Erythroblast (primary cell): ENCODE measurements at places on chromosomes 5 and 9.

DNA sequence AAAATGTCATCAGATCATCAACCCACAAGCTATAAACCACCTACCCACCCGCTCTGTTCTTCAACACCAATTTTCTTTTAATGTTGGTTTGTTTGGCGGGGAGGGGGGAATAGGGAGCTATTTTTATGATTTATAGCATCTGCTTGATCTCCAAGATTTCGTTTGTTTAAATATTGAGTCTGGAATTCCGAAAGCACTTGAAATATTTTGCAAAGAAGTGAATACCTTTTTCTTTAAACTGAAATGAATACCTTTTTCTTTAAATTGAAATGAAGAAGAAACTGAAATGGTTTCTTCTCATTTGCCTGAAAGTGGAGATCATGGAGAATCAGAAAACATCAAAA, 49.0 kb upstream of the TENT2 start:
- DNase-seq, result no peak

- peak; percentile 18 for DNase-seq
Measured at GRCh38 chr9:121169094-121169601, 32.5 kb downstream of the RAB14 start.

GRCh38 chr5:141525653-141526052, 36.8 kb downstream of the PCDHGC5 start:
- DNase-seq, result no peak

GRCh38 chr9:113589407-113589806, 125.9 kb downstream of the RGS3 start:
- no peak for DNase-seq

- DNase-seq, result no peak
Measured at GRCh38 chr9:93161786-93162562, 22.0 kb upstream of the WNK2 start.

DNA sequence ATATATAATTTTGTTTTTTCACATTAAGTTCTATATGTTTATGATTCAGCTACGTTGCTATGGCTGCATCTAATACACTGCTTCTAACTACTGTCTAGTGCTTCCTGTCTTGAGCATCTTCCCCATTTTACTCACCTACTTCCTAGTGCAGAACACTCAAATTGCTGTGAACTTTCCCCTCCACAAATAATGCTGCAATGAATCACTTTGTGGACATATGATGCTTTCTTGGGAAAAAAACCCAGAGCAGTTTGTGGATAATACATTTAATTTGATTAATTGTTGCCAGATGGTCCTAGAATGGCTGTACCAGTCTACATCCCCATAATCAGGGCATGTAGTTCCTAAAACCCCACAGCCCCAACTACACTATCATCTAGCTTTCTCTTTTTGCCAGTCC, 18.5 kb downstream of the CD180 start:
- DNase-seq, result no peak

DNA sequence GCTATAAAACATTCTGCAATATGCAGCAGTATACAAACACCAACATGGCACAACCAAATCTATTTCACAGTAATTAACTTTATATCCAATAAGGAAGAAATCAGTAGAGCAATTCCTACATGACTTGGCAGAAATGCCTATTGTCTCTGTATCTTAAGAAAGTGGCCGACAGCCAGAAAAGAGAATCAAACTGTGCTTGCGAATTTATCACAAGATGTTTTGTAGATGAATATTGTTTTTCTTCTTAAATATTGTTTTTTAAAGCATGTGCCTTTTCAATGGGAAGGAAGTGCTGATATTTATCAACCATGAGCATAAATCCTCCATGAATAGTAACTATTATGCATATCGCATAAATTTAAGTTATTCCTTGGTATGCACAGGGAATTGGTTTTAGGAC, 501.7 kb upstream of the DMAC1 start:
- DNase-seq, result no peak

- no peak for DNase-seq
Measured at GRCh38 chr5:40318395-40318794, 361.3 kb upstream of the PTGER4 start.

DNA sequence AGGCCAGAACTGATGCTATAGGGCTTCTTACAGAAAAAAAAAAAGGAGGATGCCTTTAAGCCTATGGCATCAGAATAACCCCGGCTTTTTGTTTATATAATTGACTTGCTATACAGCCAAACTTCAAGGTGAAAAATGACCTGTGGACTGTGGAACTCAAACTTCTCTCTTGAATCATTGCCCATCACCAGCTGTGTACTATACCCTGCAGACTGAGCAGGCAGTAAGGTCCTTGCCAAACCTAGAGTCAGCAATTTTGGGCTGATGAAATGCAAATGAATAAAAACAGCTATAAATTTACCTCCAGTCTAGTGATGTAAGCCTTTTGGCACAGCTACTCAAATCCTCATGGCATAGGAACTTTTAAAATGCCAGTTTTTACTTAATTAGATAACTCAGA, 44.5 kb upstream of the PPP3R2 start:
- DNase-seq, result no peak

GRCh38 chr5:99030906-99031440, 102.2 kb upstream of the CHD1 start:
- no peak for DNase-seq

DNA sequence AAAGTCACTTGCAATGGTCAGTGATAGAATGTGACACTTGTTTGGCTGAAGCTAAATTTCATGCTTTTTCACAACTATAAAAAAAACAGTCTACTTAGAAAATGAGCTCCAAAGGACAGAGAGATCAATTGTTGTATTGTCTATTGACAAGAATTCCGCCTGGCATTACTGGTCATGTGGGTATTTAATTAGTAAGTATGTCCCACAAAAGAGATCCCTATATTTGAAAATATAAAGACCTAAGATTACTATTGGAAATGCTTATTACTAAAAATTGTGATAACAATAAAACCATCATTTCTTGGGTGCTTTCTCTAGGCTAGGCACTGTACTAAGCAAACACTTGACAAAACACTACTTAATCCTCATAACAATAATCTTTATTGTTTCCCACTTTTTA, 745.2 kb upstream of the C9orf72 start:
- no peak for DNase-seq

DNA sequence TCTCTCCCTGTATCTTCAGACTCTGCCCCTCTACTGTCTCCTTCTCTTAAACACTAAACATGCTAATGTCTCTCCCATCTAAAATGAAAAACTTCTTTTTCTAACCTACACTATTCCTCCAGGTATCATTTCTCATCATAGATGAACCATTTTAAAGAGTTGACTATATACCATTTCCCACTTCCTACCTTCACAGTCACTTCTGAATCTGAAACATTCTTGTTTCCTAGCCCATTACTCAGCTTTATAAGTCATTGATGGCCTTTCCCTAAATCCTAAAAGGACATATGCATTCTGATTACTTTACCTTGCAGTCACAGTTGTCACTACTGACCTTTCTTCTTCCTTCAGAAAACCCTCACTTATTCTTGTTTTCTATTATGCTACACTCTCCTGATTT, 118.2 kb downstream of the SSBP2 start:
- no peak for DNase-seq

GRCh38 chr5:139215107-139215975, 17.2 kb upstream of the SIL1 start:
- no peak for DNase-seq

DNA sequence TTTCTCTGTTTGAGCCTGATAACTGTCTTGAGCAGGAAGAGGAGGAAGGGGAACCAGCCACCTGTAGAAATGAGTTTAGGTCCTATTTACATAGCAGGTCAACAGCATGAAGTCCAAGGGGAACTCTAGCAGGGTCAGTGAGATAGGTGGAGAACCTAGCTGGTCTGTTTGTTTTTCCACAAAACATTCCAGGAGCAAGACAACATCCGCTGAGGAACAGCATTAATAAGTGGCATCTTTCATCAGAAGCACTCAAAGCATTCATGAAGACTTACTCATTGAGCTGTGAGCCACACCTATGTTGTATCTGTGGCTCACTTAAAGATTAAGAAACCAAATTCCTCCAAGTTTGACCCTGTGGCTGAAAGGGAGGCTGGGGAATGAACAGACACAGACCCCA, 115.9 kb downstream of the ACTBL2 start:
- DNase-seq, result no peak

DNA sequence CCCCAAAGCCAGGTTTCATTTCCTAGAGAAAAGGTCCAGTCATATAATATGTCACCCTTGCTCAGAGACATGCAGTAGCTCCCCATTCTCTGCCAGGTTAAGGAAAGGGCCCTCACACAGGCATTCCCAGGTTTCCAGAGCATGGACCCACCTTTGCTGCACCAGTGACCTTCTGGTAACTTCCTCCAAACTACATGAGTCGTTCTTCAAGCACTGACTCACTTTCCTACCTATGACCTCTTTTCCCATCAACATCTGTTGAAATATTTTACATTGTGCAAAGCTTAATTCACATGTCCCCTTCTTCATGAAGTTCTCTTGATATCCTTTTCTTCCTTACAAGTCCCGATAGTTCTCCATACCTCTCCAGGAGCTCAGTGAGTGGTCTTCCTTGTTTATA, 25.9 kb downstream of the SH3TC2 start:
- no peak for DNase-seq

GRCh38 chr5:80094236-80094738, 59.1 kb downstream of the THBS4 start:
- no peak for DNase-seq

DNA sequence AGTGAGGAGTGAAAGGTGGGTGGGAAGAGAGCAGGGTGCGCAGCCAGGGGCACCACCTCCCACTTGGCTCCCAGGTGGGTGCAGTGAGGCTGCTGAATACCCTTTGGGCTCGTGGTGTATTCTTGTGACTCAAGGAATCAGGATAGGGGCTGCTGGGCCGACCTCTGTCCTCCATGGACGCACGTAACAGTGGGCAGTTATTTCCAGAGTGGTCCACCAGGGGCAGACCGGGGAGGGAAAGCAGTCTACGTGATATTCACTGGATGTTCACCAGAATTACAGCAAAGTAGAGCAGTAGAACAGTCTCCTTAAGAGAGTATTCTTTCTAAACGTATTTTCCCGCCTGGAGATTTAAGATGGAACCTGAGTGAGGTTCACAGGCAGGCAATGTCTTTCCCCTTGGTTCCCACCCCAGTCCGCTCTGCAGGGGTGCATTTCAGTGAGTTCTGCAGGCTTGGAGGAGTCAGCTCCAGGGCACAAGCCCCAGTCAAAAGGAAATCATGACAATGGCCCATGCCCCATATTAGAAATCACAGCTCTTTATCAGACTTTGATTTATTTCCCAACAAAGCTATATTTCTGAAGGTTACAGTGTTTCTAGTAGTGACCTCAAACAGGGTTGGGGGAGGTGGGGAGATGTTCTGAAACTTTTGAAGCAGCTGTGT, 88.7 kb downstream of the SYK start:
- DNase-seq, result no peak

GRCh38 chr9:78559449-78559885, 262.5 kb downstream of the PSAT1 start:
- DNase-seq, result no peak

DNA sequence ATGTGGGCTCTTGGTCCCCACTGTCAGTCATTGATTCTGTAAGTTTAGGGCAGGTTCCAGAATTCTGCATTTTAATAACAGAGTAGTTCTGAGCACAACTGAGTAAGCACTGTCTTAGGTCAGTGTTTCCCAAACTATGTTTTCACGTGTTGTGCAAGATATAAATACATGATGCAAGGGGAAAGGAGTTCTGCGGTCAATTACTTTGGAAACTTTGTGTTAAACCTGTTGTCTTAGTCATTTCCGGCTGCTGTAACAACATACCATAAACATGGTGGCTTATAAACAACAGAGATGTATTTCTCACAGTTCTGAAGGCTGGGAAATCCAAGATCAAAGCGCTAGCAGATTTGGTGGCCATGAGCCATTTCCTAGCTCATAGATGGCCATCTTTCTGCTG, 69.8 kb downstream of the EQTN start:
- no peak for DNase-seq

DNA sequence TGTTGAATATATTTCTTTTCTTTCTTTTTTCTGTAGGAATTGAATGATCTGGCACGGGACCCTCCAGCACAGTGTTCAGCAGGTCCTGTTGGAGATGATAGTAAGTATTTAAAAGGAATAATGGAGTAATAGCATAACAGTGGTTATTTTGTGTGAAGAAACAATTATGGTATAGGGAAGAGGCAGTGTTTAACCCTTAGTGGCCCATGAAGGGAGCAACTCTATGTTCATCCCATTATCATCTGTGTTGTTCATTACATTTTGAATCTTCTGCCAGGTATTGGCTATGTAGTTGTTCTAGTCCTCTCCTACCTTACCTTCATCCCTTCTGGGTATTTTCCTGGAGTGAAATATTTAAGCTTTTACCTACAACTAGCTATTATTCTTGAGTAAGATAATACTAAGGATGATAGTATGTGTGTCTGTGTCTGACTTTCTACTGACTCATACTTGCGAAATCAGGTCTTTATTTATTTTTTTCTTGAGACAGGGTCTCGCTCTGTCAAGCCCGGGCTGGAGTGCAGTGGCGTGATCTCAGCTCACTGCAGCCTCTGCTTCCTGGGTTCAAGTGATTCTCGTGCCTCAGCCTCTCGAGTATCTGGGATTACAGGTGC, 39.3 kb downstream of the UBE2D2 start:
- DNase-seq, result no peak

DNA sequence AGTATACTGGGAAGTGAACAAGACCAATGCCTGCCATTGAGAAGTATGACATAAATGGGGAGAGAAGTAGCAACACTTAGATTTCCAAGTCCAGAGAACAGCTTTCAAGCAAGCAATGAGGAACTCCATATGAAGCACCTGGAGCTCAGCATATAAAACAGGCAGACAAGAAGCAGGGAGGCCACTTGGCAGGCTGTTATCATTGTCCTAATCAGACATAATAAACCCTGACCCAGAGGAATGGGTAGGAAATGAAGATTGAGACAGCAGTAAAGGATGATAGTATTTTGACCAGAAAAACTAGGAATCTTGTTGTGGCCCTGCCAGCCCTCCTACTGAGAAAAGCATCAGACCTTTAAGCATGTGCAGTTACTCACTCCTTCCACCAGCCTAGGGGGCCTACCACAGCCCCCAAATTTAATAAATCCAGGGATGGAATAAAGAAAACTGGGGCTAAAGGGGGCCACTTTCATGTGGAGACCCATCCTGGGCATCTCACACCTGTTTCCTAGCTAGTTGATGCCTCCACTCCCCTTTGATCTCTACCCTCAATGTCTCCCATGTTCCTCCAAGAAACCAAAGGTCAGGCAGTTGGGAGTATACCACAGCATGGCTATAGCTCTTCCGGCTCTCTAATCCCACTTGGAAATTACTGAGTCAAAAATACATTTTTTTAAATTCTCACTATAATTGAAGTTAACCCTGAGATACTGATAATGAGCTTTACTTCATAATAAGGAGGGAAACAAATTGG, 135.1 kb downstream of the SIL1 start:
- no peak for DNase-seq

DNA sequence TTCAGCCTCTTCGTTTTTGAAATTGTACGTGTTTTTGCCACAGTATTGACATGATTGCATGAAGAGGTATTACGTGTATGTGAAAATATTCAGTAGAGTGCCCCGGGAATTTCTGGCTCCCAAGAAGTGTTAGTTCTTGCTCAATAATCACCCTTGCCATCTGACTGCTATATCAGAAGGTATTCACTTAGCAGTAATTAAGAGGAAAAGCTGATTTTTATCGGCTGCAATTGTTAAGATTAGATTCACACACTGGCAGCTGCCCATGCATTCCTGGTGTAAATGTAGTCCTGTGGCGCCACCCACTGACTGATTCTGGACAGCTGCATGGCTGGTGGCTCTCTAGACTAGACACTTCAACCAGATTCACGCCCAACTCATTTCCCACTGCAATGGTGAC, 440.1 kb upstream of the ADAMTS16 start:
- DNase-seq, result peak; percentile 6

- peak; percentile 12 for DNase-seq
Measured at GRCh38 chr9:4297151-4297785, 2.6 kb downstream of the GLIS3 start.
